ENCODE measurements at places on chromosomes 6 and 20.

DNA sequence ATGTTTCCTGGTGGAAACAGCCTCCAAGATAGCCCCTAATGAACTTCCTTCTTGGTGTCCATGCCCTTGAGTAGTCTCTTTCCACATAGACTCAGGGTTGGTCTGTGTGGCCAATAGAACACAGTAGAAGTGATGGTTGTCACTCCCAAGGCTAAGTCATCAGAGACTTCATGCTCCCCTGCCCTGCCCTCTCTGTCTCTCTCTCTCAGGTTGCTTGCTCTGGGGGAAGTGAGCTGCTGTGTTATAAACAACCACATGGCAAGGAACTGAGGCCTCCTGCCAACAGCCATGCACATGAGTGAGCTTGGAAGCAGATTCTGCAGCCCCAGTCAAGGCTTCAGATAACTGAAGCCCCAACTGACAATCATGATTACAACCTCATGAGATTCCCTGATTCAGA is 85.3 kb upstream of the SLC22A16 start:
- no peak for DNase-seq

DNA sequence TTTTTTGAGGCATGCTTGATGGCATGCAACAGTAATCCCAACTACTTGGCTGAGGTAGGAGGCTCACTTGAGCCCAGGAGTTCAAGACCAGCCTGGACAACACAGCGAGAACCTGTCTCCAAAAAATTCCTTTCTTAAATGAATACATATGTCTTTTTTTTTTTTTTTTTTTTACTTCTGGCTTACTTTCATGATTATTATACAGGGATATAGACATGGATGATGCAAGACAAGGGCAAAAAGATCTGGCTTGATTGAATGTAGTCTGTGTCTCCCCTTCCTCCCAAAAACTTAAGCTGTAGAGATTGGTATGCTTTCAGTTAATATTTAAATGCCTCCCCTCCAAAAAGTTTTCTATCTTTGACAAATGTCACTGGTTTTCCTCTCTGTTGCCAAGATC is 7.6 kb downstream of the SNX3 start:
- no peak for DNase-seq

DNA sequence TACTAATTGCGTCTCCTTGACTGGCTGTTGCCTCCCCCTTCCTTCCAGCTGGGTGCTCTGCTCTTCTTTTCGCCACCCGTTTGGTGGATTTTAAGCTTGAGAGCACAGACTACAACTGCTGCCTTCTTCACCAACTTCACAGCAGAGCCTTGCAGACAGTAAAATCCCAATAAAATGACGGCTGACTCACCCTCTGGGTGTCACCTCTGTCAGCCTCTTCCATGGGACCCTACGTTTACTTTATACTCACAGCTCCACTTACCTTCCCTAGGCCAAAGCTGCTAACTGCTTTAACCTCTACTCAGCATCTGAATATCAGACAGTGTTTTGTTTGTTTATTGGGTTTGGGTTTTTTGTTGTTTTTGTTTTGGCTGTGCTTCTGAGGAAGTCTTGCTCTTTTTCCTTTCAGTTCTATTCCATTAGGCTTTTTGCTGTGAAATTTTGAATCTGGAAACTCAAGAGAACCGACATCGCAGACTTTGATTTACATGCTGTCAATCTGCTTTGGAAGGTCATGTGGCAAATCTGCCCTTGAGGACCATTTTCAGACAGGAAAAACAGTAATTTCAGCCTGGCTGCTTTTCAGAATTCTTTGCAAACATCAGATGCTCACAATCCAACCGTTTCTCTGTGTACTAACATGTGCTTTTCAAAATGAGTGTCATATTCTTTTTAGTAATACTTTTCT is 2.4 kb downstream of the AGPAT4 start:
- no peak for DNase-seq

DNA sequence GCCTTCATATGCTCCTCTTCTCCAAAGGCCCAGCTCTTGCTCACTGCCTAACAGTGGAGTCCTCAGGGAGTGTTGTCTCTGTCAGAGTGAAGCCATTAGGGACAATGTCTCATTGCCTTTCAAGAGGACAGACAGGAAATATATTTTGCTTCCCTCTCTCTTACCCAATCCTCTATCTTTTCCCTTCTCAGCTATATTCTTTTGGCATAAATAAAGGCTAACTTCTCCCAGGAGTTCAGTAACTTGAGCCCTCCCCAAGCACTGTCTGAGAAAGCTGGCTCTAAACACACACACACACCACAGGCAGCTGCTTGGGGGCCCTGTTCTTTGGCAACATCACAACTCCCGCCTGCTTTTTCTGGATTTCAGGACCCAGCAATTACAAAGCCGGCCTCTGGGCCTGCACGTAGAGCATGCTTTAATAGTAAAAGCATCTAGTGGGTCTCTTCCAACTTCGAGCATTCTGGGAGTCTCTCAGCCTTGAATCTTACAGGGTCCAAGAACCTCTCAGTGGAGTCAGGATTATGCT is 34.7 kb upstream of the LAMA4 start:
- no peak for DNase-seq

GRCh38 chr6:119350202-119350951 is 816 bp upstream of the MAN1A1 start:
- peak; percentile 42 for DNase-seq

GRCh38 chr6:13488896-13489237 is 1.5 kb upstream of the GFOD1 start:
- DNase-seq: no peak

DNA sequence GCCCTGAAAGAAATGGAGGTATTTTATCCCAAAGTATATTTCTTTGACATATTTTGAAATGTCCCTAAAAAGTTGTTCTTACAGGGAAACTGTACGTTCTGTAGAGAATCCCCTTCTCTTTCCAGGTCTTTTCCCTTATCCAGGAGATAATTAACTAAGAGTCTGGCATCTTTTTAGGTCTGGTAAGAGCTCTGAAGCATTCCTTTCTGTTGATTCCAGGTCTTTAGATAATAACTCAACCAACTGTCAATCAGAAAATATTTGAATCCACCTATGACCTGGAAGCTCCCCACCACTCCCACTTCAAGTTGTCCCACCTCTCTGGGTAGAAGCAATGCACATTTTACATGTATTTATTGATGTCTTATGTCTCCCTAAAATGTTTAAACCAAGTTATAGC is 26.0 kb upstream of the CENPW start:
- DNase-seq: no peak

DNA sequence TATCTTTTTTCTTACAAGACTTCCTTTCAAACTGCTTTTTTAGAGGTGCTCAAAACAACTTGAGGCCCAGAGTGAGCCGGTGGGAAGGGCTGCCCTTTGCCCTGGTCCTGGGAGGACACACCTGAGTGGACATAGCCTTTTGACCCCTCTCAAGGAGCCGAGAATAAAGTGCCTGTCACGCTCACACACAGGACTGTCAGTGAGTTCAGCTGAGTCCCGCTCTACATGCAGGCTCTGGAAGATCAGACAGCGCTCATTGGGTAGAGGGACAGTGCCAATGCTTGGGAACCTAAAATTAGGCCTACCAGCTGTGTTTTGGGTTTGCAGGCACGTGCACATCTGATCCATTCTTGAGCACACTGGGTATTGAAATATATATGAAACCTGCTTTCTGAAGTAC is 387.8 kb downstream of the CD83 start:
- no peak for DNase-seq

GRCh38 chr20:17542993-17543412 is 11.8 kb upstream of the BFSP1 start:
- DNase-seq: no peak

DNA sequence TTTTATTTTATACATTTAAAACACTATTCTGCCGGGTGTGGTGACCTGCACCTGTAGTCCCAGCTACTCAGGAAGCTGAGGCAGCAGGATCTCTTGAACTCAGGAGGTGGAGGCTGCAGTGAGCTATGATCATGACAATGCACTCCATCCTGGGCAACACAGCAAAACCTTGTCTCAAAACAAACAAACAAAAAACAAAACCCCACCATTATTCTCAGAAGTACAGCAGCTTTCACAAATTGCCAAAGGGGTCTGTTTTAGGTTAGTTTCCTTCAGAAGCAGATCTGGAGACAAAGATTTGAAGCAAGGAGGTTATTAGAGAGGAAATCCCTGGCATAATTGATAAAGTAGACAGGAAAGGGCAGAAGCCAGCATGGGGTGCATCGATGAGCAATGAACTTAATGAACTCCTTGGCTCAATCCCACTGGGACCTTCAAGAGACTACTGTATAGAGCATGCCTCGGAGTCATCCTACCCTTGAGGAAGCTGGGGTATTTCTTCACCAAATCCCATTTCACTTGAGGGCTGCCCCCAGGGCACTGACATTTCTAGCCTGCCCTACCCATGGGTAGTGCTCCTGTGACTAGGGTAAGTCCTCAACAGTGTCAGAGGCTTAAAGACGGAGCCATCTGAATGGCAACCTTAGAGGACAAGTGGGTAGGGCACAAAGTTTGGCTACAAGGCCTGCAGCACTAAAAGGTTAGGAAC is 43.2 kb upstream of the DDR1 start:
- DNase-seq: no peak

DNA sequence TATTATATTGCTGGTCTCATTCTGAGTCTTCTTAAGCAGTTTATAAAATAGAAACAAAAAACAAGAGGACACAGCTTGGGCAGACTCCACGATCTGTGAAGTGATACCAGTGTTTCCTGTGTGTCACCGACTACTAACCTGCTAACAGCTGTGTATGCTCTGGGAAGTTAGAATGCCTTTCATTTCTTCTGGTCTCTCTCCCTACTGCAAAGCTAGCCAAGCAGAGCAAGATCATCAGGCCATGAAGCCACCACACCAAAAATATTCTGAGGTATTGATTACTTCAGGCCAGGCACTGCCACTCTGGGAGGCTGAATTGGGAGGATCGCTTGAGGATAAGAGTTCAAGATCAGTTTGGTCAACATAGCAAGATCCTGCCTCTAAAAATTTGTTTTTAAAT is 46.9 kb upstream of the SMIM29 start:
- no peak for DNase-seq

DNA sequence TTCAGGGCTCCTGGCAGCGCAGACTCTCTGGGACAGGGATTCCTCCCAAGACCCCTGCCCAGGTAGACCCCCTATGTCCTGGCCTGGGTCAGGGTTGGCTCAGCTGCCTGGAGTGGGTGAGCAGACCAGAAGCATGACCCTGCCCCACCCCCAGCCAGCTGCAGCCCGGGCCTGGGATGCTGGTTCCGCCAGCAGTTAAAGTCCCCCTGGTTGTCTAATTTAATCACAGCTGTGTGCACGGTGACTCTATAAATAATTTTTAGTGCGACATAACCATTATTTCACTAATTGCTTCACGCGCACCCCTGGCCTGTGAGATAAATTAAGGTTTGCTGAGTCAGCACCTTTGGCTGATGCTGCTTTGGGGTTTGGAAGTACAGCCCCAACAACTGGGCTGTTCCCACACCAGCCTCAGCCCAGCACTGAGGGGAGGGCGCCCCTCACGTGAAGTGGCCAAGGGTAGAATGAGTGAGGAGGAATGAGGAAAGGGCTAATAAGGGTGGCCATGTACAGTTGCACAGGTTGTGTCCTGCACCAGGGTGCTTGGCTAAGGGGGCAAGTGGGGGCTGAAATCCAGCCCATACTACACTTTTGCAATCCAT is 26.1 kb upstream of the CDH22 start:
- DNase-seq: no peak

DNA sequence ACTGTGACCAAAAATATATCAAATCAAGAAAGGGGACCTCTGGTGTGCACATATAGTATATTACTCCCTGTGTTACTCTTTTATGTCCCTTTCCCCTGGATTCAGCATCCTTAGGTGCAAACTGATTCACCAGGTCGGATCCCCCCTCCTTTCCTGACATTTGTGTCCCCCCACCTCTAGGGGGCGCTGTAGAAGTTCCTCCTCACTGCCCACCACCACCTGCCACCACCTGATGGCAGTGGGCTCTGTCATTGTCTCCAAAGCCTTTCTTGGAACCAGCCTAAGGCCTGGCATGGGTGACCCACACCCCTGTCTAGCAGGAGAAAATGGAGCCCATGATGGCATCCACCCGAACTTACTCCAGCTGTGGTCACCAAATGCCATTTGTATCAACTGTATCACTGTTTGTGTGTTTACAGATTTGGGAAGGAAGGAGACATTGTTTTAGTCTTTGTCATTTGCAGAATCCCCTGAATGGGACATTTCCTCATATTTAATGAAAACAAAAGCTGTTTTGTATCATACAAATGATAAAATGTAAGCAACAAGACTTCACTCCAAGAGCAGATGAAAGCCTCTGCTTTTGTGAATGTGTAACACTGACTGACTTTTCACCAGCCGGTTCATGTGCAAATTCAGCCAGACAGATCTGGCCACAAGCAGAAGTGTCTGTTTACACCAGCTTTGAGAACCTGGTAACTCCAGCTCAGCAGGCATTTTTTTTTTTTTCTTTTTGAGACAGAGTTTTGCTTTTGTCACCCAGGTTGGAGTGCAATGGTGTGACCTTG is 66.2 kb downstream of the ARMC2 start:
- DNase-seq: peak; percentile 17

DNA sequence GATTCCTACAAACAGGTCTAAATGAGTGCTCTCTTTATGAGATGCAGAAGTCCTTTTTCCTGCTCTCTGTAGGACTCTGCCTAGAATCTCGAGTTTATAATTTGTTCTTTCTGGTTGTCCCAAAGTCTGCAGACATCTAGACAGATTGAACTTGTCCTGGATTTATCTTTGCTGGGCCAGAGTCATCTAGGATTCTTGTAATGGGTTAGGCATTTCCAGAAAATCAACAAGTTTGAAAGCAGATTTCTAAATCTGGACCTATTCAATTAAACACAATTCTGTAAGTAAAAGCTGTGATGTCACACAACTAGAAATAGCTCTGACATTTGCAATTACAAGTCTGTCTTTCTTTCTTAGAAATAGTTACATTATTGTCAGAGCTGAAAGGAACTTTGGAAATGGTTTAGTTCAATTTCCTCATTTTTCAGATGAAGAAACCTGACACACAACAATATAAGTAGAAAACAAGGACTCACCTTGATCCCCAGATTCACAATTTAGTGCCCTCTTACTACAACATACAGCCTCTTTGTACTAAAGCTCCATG is 4.2 kb upstream of the RSPO3 start:
- DNase-seq: no peak

GRCh38 chr6:79034865-79035264 is 43.2 kb downstream of the PHIP start:
- no peak for DNase-seq

- DNase-seq: no peak
Observed at GRCh38 chr20:6426287-6426891, 303.6 kb upstream of the FERMT1 start.

GRCh38 chr6:47034926-47035325 is 7.2 kb downstream of the ADGRF1 start:
- no peak for DNase-seq

- DNase-seq: no peak
Observed at GRCh38 chr6:40922281-40922680, 116.7 kb downstream of the UNC5CL start.

- no peak for DNase-seq
Observed at GRCh38 chr6:25363427-25363826, 84.3 kb downstream of the CARMIL1 start.

Data from activated T-cell treated with anti-CD3 and anti-CD28 coated beads for 4 hours (primary cell).